ENCODE measurements at places on chromosomes 6 and 20. TPM values are rescaled to one million over a fixed set of nuclear protein-coding genes. Genes with fewer than 3 reads are reported as not detected.
A peak's percentile ranks its signal among the peaks of the same experiment; 100 is the strongest.

Gene CCM2L
- total RNA-seq, result 2.1 TPM

Gene CLDN20
- total RNA-seq, result 0.54 TPM

Gene FNDC11
- total RNA-seq, result not detected

Gene ANKRD6
- 4.1 TPM for total RNA-seq

Gene FOXP4
- 3.0 TPM for total RNA-seq

Gene ADGRF5
- 0.11 TPM for total RNA-seq

Gene GOPC
- total RNA-seq, result 20.1 TPM

Gene TOP1
- total RNA-seq, result 15.0 TPM

Gene SLC44A4
- total RNA-seq, result not detected

- no peak for DNase-seq
These were observed 1.5 kb downstream of the EEF1A2 start for GRCh38 chr20:63497138-63497945.

DNA sequence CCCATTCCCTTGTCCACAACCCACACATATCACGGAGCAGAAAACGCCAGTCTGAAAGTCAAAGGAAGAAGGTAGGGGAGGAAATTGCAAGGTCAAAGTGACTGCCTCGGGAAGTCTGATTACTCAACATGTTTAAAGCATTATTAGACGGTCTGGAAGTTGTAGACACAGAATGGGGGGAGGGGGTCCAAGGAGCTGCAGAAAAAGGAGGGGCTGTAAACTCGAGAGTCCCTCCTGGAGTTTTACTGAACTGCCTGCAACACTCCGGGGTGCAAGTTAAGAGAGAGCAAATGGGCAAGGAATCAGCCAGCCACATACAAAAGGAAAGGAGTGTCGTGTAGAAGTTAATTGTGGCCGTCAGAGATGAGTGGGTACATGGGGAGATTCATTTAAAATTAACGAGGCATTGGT lies 417.7 kb upstream of the JARID2 start:
- no peak for DNase-seq

GRCh38 chr20:18401305-18401704 lies 65.5 kb downstream of the DZANK1 start:
- DNase-seq, result no peak

DNA sequence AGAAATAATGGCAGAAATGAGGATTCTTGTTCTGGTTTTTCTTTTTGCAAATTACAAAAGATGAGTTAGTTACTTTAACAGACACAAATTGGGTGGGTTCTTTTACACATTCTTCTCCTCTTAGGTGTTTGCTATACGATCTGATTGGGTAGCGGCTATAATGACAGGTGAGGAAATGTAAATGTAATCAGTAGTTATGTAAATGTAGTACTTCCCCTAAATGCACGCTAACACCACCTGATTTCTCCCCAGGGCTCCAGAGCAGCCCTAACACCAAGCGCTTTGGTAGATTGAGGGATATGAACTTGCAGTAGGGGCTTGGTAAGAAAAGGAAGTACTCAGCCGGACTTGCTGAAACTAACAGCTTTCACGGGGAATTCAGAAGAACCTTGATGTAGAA lies 499.4 kb upstream of the NOX3 start:
- no peak for DNase-seq

DNA sequence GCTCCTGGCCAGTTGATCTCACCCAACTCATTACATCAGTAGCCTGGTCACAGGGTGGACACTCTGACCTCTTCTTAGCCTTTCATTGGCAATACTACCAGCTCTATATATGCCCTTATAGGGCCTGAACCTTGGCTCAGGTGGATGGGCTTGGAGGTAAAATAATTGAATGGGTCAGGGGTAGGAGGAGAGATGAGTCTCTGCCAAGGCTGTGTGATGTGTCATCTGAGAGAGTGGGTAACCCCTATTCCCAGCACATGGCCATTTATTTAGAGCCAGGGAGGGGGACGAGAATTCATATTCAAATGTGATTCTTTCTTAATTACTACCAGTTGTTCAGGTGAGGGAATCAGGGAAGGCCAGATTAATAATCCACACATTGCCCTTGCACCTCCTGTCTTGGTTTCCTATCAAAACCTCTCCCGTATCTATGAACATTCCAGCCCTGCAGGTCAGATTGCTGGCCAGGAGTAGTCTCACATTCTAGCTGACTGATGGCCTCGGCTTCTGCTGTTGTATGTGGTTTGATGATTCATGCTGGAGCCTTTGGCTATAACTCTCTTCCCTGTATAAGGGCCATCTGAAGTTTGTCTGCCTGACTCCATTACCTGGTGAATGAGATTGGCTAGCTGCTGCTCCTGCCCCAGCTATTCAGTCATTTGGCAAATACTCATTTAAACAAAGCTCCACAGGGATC lies 13.4 kb downstream of the C20orf173 start:
- peak; percentile 86 for DNase-seq

DNA sequence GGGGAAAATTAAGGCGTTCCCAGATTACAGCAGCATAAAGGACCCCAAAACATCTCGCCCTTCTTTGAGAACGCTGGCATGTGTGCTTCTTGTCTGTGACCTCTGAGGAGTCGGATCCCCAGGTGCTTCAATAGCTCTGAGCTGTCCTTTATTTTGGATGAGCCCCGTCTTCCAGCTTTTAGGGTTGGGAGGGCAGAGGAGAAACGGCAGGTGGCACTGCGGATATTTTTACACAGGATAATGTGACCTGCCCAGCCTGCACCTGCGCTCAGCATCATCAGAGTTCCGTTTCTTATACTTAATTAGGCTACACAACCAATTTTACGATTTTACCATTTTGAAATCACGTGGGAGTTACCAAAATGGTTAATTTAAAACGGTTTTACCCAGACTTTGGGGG lies 147.7 kb upstream of the RPS6KA2 start:
- DNase-seq, result no peak

- DNase-seq, result no peak
These were observed 21.0 kb downstream of the SLC13A3 start for GRCh38 chr20:46630306-46630705.

- no peak for DNase-seq
These were observed 13.0 kb downstream of the GNAS-AS1 start for GRCh38 chr20:58837717-58838116.

GRCh38 chr6:89067796-89068195 lies 12.8 kb upstream of the PNRC1 start:
- DNase-seq, result no peak

DNA sequence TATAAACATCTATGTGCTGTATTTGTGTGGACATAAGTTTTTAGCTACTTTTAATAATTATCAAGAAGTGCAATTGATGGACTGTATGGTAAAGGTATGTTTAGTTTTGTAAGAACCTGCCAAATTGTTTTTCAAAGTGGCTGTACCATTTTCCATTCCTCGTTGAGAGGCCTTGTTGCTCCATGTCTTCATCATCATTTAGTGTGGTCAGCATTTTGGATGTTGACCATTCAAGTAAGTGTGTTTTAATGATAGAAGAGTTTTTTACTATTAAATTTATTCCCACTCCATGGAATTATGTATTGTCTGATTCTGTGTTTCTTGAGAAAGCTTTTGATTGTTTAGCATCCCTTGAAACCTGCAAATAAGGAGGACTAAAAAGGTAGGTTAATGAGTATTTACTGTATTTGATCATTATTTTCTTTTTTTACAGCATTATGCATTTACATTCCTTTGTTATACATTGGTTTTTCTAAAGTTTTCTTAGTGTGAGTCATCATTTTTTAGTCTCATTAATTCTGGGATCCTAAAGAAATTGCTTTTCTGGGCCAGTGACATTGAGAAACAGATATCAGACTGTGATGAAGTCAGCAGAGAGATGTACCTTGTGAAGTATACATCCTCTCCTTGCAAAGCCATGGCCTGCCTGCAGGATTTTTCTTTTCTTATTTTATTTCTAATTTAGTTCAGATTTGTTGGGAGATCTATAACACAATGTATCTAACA lies 312.8 kb upstream of the PTCHD4 start:
- no peak for DNase-seq

GRCh38 chr20:6165346-6165745 lies 42.5 kb upstream of the FERMT1 start:
- DNase-seq, result no peak

GRCh38 chr6:9481292-9482029 lies 933.4 kb downstream of the TFAP2A start:
- no peak for DNase-seq

DNA sequence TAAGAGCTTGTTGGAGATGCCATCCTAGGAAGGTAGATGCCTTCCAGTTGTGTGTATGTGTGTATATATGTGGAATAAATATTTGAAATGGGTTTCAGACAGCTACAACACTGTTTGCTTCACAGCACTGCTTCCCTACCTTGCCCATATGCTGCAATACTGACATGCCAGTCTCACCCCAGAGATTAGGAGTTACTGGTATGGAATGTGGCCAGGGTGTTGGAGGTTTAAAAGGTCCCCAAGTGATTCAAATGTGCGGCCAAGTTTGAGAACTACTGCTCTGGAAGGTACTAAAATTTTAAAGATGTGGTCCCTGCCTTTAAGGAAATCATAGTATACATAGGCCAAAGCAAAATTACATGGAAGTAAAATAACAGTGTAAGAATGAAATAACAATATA lies 39.5 kb downstream of the BCKDHB start:
- no peak for DNase-seq

GRCh38 chr20:11778206-11778570 lies 139.5 kb upstream of the BTBD3 start:
- DNase-seq, result no peak

GRCh38 chr6:13613029-13613594 lies 2.0 kb upstream of the NOL7 start:
- DNase-seq, result no peak

DNA sequence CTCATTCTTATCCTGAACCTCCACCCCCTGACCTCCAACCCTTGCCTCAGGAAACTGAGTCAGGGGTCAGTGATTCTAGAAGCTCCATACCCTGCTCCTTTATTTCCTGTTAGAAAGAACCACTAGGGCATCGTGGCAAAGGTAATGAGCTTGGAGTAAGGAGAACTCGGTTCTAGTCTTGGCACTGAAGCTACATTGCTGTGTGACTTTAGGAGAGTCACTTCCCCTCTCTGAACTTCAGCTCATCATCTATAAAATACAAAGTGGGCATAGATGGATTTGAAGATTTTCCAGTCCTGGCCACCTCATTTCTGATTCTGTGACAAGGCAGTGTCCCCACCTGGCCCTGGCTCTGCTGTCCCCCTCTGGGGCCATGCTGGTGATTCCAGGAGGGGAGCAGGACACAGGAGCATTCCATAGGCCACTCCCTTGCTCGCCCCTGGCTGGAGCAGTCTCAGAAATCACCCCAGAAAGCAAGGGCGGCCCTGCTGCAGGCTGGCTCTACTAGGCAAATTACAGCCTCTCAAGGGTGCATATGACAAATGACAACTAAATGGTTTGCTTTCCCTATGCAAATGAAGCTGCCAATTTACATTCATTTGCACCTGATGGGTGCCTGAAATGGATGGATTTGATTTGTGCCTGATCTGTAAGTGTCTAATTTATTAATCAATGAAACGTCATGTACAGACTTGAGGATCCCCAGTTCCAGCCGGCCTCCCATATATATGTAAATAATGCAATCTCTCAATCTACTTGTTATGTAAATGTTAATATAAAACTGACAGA lies 62.2 kb downstream of the LRFN2 start:
- DNase-seq, result no peak

DNA sequence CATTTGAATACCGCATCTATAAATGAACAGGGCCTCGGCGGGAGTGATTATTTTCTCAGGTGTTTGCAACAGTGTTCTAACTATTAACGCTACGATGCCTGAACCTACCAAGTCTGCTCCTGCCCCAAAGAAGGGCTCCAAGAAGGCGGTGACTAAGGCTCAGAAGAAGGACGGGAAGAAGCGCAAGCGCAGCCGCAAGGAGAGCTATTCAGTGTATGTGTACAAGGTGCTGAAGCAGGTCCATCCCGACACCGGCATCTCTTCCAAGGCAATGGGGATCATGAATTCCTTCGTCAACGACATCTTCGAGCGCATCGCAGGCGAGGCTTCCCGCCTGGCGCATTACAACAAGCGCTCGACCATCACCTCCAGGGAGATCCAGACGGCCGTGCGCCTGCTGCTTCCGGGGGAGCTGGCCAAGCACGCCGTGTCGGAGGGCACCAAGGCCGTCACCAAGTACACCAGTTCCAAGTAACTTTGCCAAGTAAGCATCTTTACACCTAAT lies 70.9 kb downstream of the HFE start:
- DNase-seq, result peak; percentile 95

- DNase-seq, result no peak
These were observed 49.7 kb downstream of the AKAP12 start for GRCh38 chr6:151289399-151290007.

DNA sequence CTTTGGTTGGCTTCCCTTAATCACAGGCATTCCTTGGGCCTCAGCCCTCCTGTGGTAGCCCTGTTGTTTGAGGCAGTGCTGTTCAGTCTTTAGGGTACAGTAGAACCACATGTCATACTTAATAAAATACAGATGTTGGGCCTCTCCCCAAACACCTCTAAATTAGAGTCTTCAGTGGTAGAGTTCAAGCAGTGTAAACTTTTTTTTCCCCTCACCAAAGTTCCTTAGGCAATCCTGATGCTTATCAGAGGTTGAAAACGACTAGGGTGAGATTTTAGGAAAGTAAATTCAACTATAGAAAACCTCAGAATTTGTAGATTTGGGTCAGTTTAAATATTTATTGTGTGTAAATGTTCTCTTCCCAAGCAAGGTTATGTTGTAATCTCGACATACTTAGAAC lies 44.6 kb downstream of the BLTP3A start:
- no peak for DNase-seq

GRCh38 chr6:80886475-80886874 lies 780.0 kb downstream of the BCKDHB start:
- DNase-seq, result no peak

GRCh38 chr6:117411474-117411873 lies 14.3 kb downstream of the ROS1 start:
- DNase-seq, result no peak

GRCh38 chr20:13526551-13526950 lies 112.2 kb downstream of the TASP1 start:
- no peak for DNase-seq

GRCh38 chr6:54813892-54814291 lies 32.7 kb upstream of the FAM83B start:
- no peak for DNase-seq

DNA sequence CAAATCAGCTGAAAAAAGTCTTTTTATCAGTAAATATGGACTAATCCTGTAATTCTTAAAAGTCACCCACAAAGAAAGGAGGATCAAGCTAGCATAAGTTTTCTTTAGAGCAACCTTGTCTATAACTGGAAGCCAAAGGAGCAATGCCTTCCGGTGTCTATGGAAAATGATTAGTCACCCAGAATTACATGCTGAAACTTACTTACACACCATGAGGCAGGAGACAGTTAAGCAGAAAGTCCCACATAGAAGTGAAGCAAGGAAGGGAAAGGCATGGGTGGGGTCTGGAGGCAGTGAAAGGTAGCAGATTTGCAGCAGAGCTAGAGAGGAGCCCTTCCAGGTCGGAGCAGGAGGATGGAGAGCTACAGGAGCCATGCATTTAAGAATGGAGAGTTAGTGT lies 153.7 kb upstream of the RIPOR2 start:
- peak; percentile 33 for DNase-seq

DNA sequence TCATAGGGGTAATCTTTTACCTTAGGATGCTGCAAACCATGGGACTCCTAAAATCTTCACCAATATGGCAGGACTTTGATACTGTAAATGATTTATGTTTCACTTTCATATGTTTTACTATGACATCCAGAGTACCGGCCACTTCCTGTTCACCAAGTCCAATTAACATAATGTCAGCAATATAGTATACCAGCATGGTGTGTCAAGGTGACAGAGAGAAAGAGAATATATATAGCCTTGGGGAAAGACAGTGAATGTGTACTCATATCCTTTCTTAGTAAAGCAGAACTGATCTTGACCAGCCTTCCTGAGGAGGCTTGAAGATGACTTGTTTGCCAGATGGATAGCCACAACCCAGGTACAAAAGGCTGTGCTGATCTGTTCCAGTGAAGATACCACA lies 127.9 kb downstream of the NRN1 start:
- DNase-seq, result no peak

Data from Daoy (cell line).